ENCODE measurements at places on chromosomes 7 and 10.

GRCh38 chr10:16845248-16845647 is 28.0 kb upstream of the RSU1 start:
- no peak for DNase-seq

GRCh38 chr10:11156480-11156879 is 138.8 kb downstream of the CELF2 start:
- no peak for DNase-seq

- DNase-seq = peak; percentile 22
Observed at GRCh38 chr10:45354261-45354660, 19.8 kb upstream of the ALOX5 start.

GRCh38 chr7:38142736-38143135 is 35.3 kb upstream of the STARD3NL start:
- no peak for DNase-seq
